NCI-H1417 treated with DMSO at 0.1 percent for 48 hours (cell line): ENCODE measurements at places on chromosomes 3 and 15.

DNA sequence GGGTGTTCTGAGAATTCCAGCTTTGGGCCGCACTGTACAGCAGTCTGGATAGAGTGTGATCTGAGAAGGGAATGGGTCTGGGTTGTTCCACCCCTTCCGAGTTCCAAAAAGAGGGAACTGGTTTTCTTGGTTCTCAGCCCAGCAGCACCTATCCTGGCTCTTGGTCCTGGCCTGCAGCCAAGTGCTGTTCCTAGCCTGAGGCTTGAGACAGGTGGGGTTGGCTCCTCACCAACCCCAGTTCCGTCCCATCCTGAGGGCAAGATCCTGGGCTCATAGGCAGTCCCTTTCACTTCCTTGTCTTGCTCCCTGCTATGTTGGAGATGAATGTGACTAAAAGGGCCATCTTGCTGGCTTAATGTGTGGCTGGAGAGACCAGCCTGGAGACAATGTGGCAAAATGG lies 15.2 kb downstream of the IVD start:
- no peak for DNase-seq

GRCh38 chr3:36918050-36918449 lies 26.8 kb downstream of the TRANK1 start:
- no peak for DNase-seq

DNA sequence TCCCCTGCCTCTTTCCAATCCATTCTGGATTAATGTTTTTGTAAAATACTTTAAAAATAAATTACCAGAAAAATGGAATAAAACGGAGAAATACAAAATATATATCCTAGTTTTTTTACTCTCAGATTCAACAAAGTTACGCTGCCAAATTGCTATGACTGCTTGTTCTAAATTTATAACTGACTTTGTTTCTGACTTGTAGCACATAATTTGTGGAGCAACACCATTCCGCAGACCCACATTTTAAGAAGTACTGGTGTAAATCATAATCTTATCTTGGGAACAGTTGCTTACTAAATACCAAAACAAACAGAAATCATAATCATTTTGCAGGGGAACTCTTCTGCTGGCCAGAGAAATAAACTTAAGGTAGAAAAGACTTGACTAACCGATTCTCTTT lies 339.4 kb upstream of the CBLB start:
- DNase-seq: no peak

- DNase-seq: no peak
Observed at GRCh38 chr15:83323296-83323711, 38.8 kb upstream of the BNC1 start.

- DNase-seq: no peak
Observed at GRCh38 chr3:350871-351371, 154.4 kb downstream of the CHL1 start.

DNA sequence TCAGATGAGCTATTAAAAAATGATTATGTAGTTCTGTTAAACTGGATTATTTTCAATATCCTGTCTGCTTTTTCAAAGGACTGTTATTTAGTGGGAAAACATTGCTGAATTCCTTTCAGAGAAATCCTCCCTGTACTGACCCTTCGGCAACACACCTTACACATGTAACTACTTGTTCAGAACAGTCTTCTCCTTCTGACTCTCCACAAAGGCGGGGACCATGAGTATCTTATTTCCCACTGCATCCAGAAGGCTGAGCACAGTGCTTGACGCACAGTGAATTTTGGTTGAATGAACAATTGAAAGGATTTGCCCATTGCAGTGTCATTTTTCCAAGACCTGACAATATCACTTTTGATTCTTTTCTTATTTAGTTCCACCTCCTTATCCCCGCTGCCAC lies 23.1 kb upstream of the CFAP161 start:
- no peak for DNase-seq

DNA sequence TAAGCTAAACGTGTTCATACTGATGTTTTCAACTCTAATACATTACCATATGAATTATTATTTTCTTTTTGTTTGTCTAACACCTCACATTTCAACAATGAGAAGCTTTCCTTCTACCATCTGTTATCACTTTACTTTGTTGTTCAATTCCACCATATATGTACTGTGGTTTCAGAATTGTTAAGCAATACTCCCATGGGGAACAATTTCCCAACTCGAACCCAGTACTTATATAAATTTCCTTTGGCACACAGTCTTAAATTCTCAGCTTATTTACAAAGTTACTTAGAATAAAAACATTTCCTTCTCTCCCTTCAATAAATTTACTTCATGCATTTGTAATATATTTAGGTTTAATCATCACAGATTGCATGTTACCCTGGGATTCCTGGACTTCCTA lies 1764.4 kb downstream of the OTOL1 start:
- DNase-seq: no peak
